ENCODE measurements at places on chromosomes 5 and 9.
A peak's percentile ranks its signal among the peaks of the same experiment; 100 is the strongest.

DNA sequence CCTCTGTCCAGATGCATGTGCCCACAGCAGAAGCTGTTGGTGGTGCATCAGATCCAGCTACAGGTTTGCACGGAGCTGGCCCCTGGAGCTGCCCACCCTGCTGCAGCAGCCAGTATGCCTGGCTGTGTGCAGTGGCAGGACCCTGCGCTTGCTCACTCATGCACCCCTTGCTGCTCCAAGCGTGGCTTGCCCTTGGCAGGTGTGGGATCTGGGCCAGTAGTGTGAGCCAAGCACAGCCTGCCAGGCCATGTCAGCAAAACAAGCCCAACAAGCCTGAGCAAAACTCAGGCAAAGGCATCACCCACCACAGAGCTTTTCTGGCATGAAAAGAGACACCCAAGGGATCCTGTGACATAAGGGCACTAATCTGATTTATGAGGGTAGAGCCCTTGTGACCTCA is 18.3 kb upstream of the ECPAS start:
- DNase-seq = no peak

DNA sequence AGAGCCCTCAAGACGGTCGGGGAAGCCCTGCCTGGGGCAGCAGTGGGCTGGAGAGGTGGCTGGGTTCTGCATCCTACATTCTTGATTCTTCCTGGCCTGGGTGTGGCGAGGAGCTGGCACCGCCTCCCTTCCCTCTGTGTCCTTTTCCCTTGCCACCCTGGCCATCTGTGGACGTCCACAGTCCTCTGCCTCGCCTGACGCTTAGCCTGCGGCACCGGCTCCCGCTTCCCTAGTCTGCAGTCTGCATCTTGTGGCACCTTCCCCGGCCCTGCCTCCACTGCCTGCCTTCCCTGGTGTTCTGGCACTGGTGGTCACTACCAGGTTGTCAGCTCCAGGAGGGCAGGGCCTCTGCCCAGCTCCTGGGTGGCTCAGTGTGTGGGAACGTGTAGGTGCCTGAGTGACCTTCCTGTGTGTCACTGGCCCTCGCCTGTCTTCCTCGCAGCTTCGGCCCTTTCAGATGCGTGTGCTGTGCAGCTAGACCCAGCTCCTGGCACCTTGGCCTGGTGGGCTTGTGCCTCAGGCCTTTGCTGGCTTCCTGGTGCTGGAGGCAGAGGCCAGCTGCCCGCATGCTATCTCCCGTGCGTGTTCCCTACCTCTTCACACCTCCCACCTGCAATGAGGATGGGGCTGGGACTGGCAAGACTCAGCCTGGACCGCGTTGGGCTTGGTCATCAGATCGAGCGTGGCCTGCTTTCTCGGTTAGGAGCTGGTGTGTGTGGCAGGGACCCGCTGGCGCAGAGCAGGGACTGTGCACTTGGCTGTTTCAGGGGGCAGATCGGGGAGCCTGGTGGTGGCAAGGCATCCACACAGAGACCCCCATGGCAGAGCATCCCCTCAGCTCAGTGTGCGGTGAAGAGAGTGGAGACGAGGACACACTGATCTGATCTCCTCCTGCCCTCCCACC is 20.9 kb downstream of the TRAF2 start:
- no peak for DNase-seq

DNA sequence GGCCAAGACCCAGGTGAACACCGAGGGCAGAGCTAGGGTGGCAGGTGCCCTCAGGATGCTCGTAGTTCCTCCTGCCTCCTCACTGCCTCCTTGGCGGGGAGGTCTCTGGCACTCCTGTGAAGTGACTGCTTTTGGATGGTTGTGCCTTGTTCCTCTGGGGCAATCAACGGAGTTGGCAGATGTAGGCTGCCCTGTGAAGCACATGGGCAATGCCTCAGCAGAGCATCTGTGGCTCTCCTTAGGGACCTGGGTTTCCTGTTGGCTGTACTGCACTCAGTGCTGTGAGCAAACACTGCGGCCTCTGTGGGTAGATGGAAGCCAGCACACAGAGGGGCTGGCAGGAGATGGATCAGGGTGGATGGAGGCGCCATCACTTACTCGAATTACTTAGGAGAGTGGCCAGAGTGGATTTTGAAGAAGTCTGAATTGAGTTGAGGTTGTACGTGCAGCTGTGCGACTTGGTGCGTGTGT is 71.4 kb upstream of the COL5A1 start:
- DNase-seq = no peak

DNA sequence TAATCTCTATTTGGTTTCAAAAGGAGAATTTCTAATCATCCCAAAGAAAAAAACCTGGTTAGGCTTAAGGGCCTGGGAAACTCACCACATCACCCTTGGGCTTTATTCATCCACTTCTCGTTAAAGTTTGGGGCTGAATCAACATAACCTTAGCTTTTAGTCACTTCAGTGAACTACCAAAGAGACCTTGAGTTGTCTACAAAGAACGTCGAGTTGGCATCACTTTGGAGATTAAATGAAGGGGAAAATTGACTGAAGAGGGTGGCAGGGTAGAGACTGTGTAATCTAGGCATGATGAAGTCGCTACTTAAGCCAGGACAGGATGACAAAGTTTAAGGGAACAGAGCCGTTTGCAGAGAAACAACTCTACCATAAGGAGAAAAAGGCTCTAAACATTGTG is 341.4 kb downstream of the RAB3C start:
- DNase-seq = no peak

DNA sequence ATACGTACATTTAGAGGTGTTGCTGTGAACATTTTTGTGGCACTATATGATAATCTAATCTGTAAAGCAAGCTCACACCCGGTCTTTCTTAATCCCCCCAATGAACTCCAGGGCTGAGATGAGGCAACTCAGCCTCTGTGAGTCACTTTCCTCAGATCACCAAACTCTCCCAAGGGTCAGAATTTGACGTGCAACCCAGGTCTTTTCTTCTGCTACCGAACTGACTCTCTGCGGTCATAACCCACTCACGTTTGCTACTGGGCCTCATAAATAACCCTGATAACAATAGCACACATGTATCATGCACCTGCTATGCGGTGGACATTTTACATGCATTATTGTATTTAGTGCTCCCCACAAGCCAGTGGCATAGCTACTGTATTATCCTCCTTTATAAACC is 153.1 kb downstream of the DROSHA start:
- no peak for DNase-seq

DNA sequence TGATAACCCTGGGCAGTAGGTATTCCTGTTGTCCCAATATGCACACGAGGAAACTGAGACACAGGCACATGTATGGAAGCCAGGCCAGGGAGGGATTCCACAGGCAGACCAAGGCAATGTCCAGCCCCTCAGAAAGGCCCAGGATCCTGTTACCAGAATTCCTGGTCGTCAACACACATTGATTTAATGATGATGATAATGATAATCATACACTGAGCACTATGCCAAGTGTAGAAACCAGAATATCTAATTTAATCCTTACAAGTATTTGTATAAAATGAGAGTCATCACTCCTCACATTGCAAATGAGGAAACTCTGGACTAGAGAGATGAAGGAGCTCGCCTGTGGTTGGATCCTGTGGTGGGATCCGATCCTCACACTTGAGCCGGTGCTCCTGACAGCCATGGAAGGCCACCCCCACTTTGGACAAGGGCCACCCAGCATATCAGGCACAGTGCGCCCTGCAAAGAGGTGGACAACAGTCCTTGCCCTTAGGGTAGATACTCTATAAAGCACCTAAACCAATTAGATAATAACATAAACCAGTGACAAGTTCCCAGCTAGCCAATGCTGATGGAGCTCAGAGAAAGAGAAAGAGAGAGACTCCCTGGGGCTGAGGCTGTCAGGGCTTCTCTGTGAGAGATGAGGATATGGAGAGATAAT is 185.3 kb downstream of the SLIT3 start:
- no peak for DNase-seq

- no peak for DNase-seq
These were observed 12.2 kb upstream of the ISL1 start for GRCh38 chr5:51371052-51371451.

- no peak for DNase-seq
These were observed 33.7 kb downstream of the OSTF1 start for GRCh38 chr9:75121914-75122558.

DNA sequence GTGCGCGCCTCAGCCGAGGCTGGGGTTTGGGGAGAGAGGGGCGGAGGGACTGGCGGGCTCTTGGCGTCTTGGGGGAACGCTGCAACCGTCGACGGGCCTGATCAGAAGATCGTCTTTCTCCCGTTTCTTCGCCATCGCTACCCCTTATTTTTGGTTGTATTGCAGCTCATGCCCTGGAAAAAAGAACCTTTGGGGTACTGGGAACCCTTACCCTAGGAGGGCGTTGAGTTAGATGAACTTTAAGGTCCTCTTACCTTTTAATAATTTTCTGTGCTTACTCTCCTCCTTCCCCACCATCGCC is 719 bp downstream of the PAIP2 start:
- DNase-seq = no peak

- DNase-seq = no peak
These were observed 27.9 kb upstream of the TLE1 start for GRCh38 chr9:81717061-81717746.

DNA sequence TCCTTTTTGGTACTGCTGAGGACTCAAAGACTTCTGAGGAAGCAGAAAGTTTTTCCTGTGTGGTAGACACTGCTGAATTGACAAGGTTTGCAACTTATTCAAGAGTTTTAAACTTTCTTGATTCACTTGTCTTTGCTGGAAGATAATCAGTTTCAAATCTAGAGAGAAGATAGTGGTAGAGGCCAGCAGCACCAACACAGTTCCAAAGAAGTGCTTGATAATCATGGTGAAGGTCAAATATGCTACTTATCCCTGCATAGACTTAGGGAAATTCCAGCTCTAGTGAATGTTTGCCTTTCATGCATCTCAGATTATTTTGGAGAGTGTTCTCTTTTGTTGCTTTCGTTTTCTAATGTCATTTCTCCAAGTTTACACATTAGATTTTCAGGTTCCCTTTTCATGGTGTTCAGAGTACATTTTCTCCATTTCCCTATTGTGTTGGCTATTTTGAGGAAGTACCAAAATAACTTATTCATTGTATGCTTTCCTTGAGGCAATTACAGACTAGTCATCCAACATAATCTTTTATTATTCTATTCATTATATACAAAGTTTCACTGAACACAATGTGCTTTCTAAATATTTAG is 550 bp downstream of the IFNE start:
- no peak for DNase-seq

DNA sequence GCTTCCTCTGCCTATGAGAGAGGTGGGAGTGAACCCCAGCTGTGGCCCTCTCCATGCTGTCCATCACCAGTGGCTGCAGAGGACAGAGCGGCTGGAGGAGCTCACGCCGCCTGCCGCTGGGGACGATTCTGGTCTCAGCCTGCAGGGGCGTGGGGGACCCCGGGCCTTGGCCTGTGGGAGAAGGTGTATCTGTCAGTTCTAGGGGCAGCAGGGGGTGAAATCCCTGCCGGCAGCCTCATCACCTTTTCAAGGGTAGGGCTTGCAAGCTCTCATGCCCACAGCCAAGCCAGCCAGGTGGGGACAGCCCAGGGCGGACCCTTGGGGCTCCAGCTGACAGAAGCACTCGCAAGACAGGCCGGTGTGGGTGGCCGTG is 80.2 kb downstream of the TSPAN17 start:
- DNase-seq = no peak

GRCh38 chr5:95063492-95063891 is 221.4 kb downstream of the MCTP1 start:
- no peak for DNase-seq

- no peak for DNase-seq
These were observed 21.0 kb upstream of the FAM151B start for GRCh38 chr5:80466669-80467485.

DNA sequence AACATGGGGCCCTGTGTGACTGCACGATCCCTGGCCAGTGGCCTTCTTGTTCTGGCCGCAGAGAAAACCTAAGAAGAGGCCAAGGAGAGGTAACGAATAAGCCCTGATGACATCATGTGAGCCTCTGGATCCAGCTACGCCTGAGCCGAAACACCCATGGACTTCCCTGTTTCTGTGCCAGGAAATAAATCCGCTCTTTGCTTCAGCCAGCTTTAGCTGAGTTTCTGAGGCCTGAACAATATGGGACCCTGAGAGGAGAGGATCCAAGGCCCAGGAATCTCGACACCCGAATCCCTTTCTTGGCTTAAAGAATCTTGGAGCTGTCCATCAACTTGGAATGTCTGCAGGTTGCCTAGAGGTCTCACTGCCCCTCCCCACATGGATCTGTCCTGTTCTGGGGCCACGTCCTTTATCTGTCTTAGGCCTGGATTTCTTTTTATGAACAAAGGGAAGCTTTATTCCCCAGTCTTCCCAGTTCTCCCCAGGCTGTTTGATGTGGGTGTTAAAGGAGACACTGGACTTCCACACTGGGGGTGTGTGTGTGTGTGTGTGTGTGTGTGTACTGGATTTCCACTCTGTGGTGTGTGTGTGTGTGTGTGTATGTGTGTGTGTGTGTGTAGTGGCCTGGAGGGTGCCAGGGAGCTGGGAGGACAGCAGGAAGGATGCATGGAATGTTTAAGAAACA is 13.7 kb downstream of the IER5L start:
- no peak for DNase-seq

- no peak for DNase-seq
These were observed 31.1 kb upstream of the PCA3 start for GRCh38 chr9:76733096-76733495.

DNA sequence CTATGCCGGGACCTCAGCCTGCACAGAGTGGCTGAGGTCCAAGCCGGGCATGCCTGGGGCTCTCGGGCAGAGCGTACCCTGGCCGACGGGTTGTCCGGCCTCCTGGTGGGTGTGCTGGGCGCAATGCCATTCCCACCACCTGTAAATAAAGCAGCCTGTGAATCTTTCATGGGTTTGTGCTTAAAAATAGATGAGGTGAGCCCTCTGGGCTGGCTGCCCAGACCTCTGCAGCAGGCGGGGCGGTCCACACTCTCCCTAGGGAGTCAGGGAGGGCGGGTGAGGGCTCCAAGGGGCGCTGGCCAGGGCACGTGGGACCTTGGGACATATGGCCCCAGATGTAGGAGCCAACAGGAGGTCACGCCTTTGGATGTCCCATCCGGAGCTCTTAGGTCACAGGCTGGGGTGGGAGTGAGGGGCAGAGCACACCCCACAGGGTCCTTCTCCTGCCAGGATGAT is 3.6 kb upstream of the AGPAT2 start:
- DNase-seq = no peak

- DNase-seq = no peak
These were observed 625 bp downstream of the EXOSC2 start for GRCh38 chr9:130694205-130694604.

GRCh38 chr9:6195714-6196360 is 19.8 kb upstream of the IL33 start:
- DNase-seq = no peak

GRCh38 chr9:79812507-79813257 is 240.9 kb downstream of the TLE4 start:
- DNase-seq = no peak

GRCh38 chr9:35489313-35490154 is at the start of gene RUSC2:
Gene RUSC2, plus strand, starts transcription at chr9:35490111. Its CDS starts 56,411 bp downstream, at chr9:35546522.
- peak; percentile 92 for DNase-seq

DNA sequence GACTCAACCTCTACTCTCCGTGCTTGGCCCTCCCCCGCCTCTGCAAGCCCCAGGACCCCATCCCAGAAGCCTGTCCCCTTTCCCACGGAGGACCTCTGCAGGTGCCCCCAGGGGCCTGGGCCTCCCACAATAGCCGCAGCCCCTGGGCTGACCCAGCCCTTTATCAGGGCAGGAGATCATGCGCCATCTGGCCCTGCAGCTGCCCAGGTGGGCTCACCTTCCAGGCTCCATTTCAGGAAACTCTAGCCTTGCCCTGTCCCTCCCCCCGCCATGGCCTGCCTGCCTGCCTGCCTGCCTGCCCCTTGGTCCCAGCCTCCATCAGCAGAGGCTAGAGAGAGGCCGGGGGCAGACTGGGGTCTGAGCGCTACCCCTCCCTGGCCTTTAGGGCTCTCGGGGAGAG is 48.7 kb downstream of the ASS1 start:
- peak; percentile 44 for DNase-seq

GRCh38 chr9:137422604-137423513 is at the start of the genes EXD3 and NOXA1:
Gene EXD3, minus strand, starts transcription at chr9:137423162. Its CDS starts 27,805 bp downstream, at chr9:137395357.
Gene NOXA1, plus strand, starts transcription at chr9:137423393. Its CDS starts 137 bp downstream, at chr9:137423530.
- peak; percentile 92 for DNase-seq
